ENCODE measurements at places on chromosomes 7 and 10. TPM values are rescaled to one million over a fixed set of nuclear protein-coding genes. Genes with fewer than 3 reads are reported as not detected.

The UTF1 gene
- not detected for total RNA-seq

The STOX1 gene
- total RNA-seq: 0.60 TPM

The TBX20 gene
- total RNA-seq: 1.5 TPM

The ANKRD7 gene
- total RNA-seq: not detected

The TMEM236 gene
- 0.15 TPM for total RNA-seq

The SFRP5 gene
- 6.4 TPM for total RNA-seq

The WDR86 gene
- total RNA-seq: 0.28 TPM

The RTKN2 gene
- 0.05 TPM for total RNA-seq

The BTBD16 gene
- 1.5 TPM for total RNA-seq

The ANXA8L1 gene
- total RNA-seq: 0.86 TPM

The AEBP1 gene
- total RNA-seq: 9.4 TPM

The PON1 gene
- 465 TPM for total RNA-seq

The POU6F2 gene
- total RNA-seq: 0.81 TPM

The FAM25C gene
- total RNA-seq: not detected

The GPR158 gene
- total RNA-seq: not detected

The ASZ1 gene
- total RNA-seq: not detected

The FAM180A gene
- 4.8 TPM for total RNA-seq

The ZKSCAN5 gene
- total RNA-seq: 3.0 TPM

The NPY4R2 gene
- total RNA-seq: not detected

The CLRN3 gene
- total RNA-seq: 25.1 TPM

The PNLIPRP1 gene
- total RNA-seq: 2.5 TPM

The COL28A1 gene
- total RNA-seq: 0.58 TPM

The OR6B1 gene
- not detected for total RNA-seq

The CYP26A1 gene
- 16.2 TPM for total RNA-seq

The EIF5AL1 gene
- total RNA-seq: 0.48 TPM

The PTER gene
- 13.2 TPM for total RNA-seq

The CDHR1 gene
- total RNA-seq: 0.13 TPM

The MKX gene
- 0.30 TPM for total RNA-seq

The LBX1 gene
- total RNA-seq: not detected

The DKK1 gene
- total RNA-seq: 0.38 TPM

The CALHM3 gene
- total RNA-seq: not detected

The NAMPT gene
- 136 TPM for total RNA-seq

The FAM25A gene
- total RNA-seq: not detected

The PTN gene
- 0.38 TPM for total RNA-seq

The MLXIPL gene
- 457 TPM for total RNA-seq

The COL17A1 gene
- 0.13 TPM for total RNA-seq

The ENO4 gene
- not detected for total RNA-seq

The CLDN3 gene
- total RNA-seq: 28.9 TPM

The GPR85 gene
- 0.25 TPM for total RNA-seq

The GJC3 gene
- total RNA-seq: 0.86 TPM

The SPDYE11 gene
- total RNA-seq: not detected

The LIPF gene
- total RNA-seq: not detected

The YAE1 gene
- 6.4 TPM for total RNA-seq

The CRTAC1 gene
- 0.28 TPM for total RNA-seq

The PRR15 gene
- total RNA-seq: not detected

The FAM221A gene
- total RNA-seq: 4.2 TPM

The CCDC6 gene
- total RNA-seq: 8.4 TPM

Data from left lobe of liver (tissue), 2 donors.